ENCODE measurements at places on chromosomes 2 and 18.

DNA sequence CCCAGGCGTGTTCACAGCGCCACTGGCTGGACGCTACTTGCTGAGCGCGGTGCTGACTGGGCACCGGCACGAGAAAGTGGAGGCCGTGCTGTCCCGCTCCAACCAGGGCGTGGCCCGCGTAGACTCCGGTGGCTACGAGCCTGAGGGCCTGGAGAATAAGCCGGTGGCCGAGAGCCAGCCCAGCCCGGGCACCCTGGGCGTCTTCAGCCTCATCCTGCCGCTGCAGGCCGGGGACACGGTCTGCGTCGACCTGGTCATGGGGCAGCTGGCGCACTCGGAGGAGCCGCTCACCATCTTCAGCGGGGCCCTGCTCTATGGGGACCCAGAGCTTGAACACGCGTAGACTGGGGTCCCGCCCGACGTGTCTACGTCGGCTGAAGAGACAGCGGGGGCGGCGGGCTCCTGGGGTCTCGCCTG lies 891 bp upstream of the KHK start:
- peak; percentile 91 for DNase-seq

GRCh38 chr2:221514305-221515040 lies 57.6 kb downstream of the EPHA4 start:
- no peak for DNase-seq

GRCh38 chr2:74558284-74559230 lies 4.0 kb downstream of the DOK1 start:
- peak; percentile 61 for DNase-seq

DNA sequence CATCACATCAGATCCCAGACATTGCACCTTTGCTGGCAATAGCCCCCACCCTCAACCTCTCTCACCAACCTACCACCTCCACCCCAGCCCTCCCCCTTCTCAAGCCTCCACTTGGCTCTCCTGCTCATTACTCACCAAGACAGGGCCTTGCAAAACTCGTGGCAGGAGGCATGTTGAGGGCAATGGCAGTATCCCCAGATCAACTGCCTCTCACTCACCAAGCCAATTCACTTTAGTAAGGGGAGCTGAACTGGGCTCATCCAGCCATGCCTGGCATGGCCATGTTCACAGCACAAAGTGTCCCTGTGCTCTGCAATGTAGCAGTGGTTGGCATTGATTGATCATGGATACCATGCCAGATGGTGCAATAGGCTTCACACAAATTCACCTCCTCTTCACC lies 46.3 kb upstream of the TEX51 start:
- DNase-seq: no peak

DNA sequence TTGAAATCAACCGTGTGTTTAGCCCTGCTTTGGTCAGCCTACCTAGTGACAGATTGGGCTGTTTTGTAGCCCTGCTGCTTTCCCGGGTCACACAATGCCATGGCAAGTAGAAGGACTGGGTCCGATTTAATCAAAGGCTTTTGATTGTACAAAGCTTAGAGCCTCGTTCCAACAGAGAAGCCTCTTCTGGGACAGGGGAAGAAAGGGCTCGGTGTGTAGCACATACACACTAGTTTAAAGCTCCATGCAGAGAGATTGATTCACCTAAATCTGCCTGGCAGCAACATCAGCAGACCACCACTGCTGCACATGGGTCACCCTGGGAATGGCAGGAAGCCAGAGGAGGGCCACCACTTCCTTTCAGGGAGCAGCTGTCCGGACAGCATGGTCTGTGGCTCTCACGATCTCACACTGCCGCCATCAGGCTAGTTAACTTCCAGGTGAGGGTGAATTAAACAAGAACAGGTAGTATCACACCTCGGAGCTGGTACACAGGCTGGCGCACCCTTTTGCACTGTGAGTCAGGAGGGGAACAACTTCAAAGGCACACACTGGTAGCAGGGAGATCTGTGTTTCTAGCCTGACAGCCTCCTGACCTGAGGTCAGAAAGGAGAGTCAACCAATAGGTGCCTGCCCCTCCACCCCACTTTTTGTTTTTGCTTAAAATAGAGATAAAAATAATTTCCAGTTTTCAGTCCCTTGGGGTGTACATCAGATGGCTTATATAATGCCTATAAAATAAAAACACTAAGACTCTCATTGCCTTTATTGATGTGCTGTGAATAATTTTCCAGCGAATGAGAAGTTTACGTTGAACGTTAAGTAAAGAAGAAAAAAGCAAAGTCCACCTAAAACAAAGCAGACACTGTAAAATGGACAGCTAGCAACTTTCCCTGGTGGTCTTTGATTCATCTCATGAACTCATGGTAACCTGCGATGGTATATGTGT lies 108.5 kb downstream of the CDCA7 start:
- no peak for DNase-seq

DNA sequence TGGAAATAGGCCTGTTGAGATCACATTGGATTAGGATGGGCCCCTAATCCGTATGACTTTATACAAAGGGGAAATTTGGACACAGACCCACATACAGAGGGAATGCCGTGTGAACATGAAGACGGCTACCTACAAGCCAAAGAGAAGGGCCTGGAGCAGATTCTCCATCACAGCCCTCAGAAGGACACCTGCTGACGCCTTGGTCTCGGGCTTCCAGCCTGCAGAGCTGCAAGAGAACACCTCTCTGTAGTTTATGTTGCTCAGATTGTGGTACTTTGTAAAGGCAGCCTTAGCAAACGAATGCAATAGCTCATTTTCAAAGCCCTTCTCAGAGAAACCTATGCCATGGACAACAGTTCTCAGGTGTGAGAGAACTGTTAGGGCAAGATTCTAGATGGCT lies 86.1 kb downstream of the LONRF2 start:
- DNase-seq: peak; percentile 31

GRCh38 chr2:39778233-39778632 lies 825 bp downstream of the THUMPD2 start:
- DNase-seq: no peak

- DNase-seq: no peak
Measured at GRCh38 chr2:168114619-168115018, 132.8 kb downstream of the STK39 start.

DNA sequence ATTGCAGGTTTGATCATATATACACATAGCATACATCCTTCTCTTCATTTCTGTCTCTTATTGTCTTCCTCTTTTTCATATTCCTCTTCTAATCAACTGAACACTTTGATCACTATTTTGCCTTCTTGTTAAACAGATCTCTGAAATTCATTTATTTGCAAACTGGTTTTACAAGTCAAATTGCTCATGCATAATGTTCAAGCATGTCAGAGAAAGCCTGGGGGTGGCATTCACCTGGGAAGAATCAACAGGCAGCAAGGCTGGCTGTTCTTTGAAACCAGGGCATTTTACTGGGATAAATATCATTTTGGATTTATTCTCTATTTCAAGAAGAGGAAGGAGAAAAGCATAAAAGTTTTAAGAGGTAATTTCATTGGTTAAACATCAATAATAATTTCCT lies 66.9 kb upstream of the LRATD1 start:
- DNase-seq: no peak

- DNase-seq: no peak
Measured at GRCh38 chr2:164498836-164499235, 122.4 kb downstream of the GRB14 start.

DNA sequence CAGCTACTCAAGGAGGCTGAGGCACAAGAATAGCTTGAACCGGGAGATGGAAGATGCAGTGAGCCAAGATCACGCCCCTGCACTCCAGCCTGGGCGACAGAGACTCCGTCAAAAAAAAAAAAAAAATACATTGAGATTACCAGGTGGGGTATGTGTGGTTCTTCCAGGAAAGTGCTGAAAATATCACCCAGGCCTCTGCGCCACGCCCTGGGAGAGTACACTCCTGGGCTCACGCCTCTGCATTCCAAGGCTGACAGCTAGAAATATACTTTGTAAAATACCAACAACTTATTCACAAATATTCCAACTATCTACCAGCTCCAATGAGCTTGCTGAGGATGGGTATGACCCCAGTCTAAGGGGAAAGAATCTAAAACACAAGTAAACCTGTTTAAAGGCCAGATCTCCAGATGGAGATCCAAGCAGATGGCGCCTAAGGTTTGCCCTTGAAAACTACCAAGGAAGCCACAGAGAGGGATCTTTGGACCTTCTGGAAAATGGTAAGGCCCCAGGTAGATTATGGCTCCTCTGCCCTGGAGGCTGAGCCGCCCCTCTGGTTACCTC lies 21.6 kb upstream of the B3GNT7 start:
- no peak for DNase-seq

GRCh38 chr2:45256173-45256866 lies 247.1 kb upstream of the SIX2 start:
- peak; percentile 82 for DNase-seq

DNA sequence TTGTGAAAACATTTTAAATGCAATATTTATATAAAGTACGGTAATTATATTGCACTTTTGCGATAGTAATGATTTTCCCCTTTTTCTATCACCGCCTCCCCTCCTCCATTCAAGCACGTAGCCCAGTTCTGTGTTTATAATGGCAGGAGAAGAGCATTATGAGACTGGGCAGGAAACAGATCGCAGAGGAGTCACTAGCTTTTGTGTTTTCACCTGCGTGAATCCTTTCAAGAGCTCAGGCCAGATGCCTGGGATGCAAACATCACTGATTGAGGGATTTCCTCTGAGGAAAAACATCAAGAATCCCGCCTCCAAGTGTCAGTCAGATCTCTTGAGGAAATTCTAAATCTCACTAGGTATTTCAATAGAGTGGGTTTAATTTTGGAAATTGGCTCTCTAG lies 178.4 kb upstream of the FN1 start:
- no peak for DNase-seq

GRCh38 chr2:196159221-196159892 lies 12.0 kb downstream of the STK17B start:
- no peak for DNase-seq

DNA sequence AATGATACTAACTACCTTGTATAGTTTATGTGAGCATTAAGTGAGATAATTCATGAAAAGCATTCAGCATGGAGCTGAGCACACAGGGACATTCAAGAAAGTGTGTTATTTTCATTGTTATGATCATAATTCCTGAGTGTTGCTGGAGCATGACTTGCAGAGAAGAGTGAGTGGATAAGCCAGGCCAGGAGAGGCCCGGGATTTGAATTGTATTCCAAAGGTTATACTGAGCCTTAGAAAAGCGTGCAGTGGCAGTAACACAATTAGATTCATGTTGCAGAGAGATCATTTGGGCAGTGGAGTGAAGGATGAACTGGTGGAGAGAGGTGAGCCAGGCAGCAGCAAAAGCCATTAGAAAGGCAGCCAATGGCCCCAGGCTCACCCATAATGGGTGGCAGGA lies 142.9 kb upstream of the SH3BP4 start:
- DNase-seq: no peak

DNA sequence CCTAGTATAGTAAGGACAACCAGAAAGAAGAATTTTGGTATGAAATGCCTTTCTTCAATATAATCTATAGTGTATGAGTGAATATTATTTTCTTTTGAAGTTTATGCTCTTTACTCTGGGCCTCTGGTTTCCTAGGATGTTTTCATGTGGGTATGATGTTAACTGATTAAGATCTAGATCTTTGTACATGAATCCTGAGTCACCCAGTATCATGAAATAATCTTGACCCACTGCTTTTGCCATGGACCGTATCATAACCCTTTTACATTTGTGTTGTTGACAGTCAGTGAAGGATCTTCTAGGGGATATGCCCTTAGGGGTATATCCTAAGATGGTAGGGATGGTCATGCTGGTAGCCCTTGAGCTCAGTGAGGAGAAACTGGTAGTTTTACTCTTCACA lies 100.3 kb downstream of the RAB3GAP1 start:
- DNase-seq: no peak

DNA sequence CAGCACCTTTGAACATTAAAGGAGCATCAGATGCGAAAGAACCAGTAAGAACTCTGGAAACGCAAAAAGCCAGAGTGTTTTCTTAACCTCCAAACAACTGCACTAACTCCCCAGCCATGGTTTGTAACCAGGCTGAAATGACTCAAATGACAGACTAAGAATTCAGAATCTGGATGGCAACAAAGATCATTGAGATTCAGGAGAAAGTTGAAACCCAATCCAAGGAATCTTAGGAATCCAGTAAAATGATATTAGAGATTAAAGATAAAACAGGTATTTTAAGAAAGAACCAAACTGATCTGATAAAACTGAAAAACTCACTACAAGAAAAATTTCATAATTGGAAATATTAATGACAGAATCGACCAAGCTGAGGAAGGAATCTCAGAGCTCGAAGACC lies 116.7 kb downstream of the PTRHD1 start:
- no peak for DNase-seq

GRCh38 chr2:159226059-159226461 lies 60.4 kb downstream of the WDSUB1 start:
- no peak for DNase-seq

GRCh38 chr2:55093381-55093780 lies 43.1 kb upstream of the RTN4 start:
- no peak for DNase-seq

DNA sequence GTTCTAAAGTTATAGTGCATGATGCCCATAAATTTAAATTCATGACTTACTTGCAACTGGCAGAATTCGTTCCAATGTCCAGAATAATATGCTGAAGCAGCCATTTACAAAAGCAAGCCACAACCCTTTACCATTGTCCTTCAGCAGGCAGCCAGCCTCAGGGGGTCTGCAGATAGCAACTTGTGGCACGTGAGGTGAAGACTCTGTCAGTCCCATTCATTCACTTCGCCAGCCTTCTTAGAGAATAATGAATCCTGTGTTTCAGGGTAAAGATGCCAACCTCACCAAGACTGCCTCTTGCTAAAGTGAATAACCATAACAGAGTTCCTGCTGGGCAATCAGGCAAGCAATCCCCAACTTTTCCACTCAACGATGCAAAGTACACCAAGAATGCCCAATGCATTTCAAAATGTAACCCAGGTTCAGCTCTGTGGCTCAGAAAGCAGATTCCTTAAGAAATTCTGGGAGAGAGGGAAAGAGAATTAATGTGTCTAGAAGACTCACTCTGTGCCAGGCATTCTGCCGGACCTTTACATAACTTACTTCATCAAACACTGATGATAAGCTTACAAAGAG lies 315.4 kb downstream of the NCKAP5 start:
- no peak for DNase-seq

DNA sequence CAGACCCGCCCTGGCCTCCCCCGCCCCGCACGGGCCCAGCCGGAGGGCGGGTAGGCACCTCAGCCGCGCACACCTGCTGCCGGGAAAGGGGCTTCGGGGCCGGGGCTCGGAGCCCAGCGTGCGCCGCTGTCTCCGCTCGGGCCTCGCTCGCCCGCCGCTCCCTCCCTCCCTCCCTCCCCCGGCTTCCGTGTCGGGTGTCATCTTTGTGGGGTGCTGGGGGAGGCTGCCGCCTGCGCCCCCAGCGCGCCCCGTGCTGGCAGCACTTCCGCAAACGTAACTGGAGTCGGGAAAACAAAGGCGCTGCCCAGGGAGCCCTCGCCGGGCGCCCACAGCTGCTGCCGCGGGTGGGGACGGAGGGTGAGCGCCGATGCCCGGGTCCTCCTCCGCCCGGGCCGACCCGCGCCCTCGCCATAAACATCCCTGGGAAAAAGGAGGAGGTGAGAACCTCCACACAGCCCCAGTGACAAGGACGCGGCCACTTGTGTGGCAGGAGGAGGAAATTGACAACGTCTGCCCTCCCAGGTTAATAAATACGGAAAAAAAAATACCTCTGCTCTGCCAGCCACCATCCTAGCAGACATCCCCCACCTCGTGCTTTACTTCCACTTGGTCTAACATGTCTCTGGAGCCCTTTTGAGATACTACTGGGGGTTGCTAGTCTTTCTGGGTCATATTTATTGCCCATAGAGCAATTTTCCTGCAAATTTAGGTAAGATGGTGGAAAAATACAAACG lies 550 bp downstream of the MFSD6 start:
- DNase-seq: no peak

All from coronary artery (tissue), 2 donors.